Thoracic aorta (tissue), 2 donors: ENCODE measurements at places on chromosomes 5 and 9. TPM values are rescaled to one million over a fixed set of nuclear protein-coding genes. Genes with fewer than 3 reads are reported as not detected.

GRCh38 chr9:131423171-131423581 is 29.3 kb downstream of the PRRC2B start:
- DNase-seq: no peak

GRCh38 chr9:37026931-37027581 is 7.0 kb downstream of the PAX5 start:
- no peak for DNase-seq

DNA sequence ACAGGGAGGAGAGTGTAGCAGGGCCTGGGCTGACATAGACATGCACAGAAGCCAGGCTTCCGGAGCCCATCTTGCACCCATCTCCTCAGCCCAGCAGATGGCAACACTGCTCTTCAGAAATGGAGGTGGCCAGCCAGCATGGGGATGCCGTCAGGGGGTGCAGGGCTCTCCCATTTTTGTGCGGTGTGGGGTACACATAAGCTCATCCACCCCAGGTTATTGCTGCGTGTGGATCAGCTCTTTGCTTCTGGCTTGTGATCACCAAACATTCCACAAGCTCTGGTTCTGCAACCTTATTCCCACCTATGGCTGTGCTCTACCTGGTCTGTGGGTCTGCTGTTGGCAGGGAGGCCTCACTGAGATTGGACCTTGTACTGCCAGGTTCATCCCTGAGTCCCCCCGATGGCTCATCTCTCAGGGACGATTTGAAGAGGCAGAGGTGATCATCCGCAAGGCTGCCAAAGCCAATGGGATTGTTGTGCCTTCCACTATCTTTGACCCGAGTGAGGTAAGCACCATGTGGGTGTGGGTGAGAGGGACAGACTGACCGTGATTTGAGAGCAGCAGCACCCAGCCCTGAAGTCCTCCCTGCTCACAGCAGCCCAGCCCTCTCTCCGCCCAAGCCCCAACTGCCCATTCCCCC is 17.3 kb downstream of the SLC22A5 start:
- DNase-seq: peak; percentile 36

GRCh38 chr9:130519927-130520326 is 59.5 kb upstream of the FUBP3 start:
- no peak for DNase-seq

- DNase-seq: no peak
Measured at GRCh38 chr5:10747678-10748622, 13.1 kb downstream of the DAP start.

DNA sequence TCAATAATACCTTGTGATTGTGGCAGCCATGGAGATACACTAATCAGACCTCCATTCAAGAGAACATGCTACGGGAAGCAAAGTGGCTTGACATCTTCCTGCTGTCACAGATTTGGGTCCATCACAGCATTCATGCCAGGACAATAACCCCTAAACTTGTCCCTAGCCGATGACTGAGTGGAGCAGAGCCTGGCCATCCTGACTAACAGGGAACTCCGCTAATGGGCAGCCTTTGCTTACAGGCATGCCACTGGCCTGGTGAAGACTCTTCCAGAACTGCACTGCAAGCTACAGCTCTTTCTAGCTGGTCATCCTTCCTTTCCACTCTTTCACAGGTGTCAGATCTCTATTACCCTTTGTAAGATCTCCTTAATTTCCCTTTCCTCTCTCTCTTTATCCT is 16.0 kb downstream of the FAM174A start:
- DNase-seq: no peak

- no peak for DNase-seq
Measured at GRCh38 chr5:128097781-128098180, 14.2 kb downstream of the SLC12A2 start.

Gene FBP1
- total RNA-seq: 3.8 TPM

Gene KIF4B
- not detected for total RNA-seq

Gene KIF24
- total RNA-seq: 1.1 TPM

Gene LCN2
- not detected for total RNA-seq

Gene RAB3C
- total RNA-seq: 0.41 TPM

Gene ADAMTS2
- 34.4 TPM for total RNA-seq
